ENCODE measurements at places on chromosomes 16 and 17.

- DNase-seq: no peak
- peaks cover 1% of the 10 kb centered on the region for H3K36me3 ChIP-seq
- peaks cover 46% of the 10 kb centered on the region for H3K4me1 ChIP-seq
These were observed 1.3 kb downstream of the NLK start for GRCh38 chr17:28043741-28044140.

DNA sequence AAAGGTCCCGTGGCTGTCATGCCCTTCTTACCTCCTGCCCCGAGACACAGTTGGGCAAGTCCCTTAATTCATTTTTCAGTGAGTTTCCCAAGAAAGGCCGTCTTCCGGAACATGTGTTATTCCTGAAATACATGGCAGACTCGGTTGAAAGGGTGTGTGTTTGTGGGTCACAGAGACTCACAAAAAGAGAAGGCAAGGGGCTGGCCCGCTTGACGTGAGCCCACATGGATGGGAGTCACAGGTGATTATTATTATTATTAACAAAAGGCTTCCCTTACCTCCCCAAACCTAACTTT, 34.1 kb upstream of the CCR7 start:
- H3K4me3 ChIP-seq: no peak overlapping the region
- H3K4me1 ChIP-seq: peaks cover 43% of the 10 kb centered on the region
- no peak for DNase-seq
- no peaks in the 10 kb centered on the region for H3K27me3 ChIP-seq
- H3K36me3 ChIP-seq: no peaks in the 10 kb centered on the region

DNA sequence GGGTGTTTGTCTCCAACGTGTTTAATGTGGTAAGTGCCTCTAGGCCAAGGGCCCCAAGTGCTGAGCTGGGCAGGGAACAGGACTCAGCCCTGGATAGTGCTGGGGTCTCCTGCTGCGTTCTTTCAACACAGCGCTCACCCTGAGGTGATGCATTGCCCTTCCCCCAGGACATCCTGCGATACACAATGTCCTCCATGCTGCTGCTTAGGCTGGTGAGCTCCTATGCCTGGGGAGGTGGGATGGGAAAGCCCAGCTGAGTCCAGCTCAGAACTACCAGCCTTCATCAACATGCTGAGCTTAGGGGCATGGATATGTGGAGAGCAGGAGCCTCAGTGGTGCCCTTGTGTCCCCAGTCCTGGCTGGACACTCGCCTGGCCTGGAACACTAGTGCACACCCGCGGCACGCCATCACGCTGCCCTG, 563 bp downstream of the ZACN start:
- no peak overlapping the region for H3K27ac ChIP-seq
- H3K27me3 ChIP-seq: peaks cover 18% of the 10 kb centered on the region
- H3K4me1 ChIP-seq: peaks cover 15% of the 10 kb centered on the region
- DNase-seq: no peak
- H3K4me3 ChIP-seq: no peak overlapping the region

GRCh38 chr17:40103071-40103661, 2.8 kb upstream of the NR1D1 start:
- peaks cover 51% of the 10 kb centered on the region for H3K4me1 ChIP-seq
- no peaks in the 10 kb centered on the region for H3K27me3 ChIP-seq
- no peak for DNase-seq
- H3K36me3 ChIP-seq: no peaks in the 10 kb centered on the region

GRCh38 chr17:72004011-72004427, 116.8 kb upstream of the SOX9 start:
- no peaks in the 10 kb centered on the region for H3K4me1 ChIP-seq
- no peaks in the 10 kb centered on the region for H3K27me3 ChIP-seq
- no peak overlapping the region for H3K27ac ChIP-seq
- no peak overlapping the region for H3K4me3 ChIP-seq
- H3K36me3 ChIP-seq: no peaks in the 10 kb centered on the region

GRCh38 chr17:50604513-50604912, 30.2 kb upstream of the ABCC3 start:
- H3K36me3 ChIP-seq: no peaks in the 10 kb centered on the region
- no peak overlapping the region for H3K27ac ChIP-seq
- H3K4me3 ChIP-seq: no peak overlapping the region
- peaks cover 32% of the 10 kb centered on the region for H3K27me3 ChIP-seq

DNA sequence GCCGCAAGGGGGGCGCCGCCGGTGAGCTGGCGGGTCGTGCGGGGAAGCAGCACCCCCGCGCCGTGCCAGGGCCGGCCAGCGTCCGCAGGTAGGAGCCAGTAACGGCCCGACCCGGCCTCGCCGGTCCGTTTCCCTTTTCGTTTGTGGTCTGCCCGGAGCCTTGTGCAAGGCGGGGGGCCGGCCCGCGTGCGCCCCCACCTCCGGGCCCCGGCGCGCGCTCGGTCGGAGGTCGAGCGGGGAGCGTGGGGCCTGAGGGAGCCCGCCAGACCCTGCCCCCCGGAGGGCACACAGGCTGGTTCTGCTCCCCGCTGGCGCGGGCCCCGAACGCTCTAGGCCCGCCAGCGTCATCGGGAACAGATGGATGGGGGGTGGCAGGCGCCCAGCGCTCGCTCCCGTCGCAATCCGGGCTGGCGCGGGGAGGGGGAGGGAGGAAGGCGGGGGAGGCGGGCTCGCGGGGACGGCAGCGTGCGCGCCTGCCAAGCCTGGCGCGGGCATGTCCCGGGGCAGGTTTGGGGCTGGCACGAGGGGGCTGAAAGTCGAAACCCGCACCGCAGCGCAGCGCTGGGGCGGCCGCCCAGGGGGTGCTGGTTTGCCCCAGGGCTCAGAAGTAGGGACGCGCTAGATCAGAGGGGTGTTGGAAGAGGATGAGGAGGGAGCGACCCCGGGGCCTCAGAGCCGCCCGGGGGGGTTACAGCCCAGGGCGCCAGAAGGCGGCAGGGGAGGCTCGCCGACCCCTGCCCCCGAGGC, 1.5 kb upstream of the GSE1 start:
- no peak overlapping the region for H3K27ac ChIP-seq
- H3K27me3 ChIP-seq: no peaks in the 10 kb centered on the region
- DNase-seq: peak; percentile 63
- H3K4me1 ChIP-seq: peaks cover 32% of the 10 kb centered on the region
- H3K36me3 ChIP-seq: no peaks in the 10 kb centered on the region

GRCh38 chr17:17129466-17129865, 76.7 kb downstream of the PLD6 start:
- H3K27ac ChIP-seq: no peak overlapping the region
- H3K4me3 ChIP-seq: no peak overlapping the region
- no peak for DNase-seq
- H3K27me3 ChIP-seq: no peaks in the 10 kb centered on the region
- H3K4me1 ChIP-seq: peaks cover 13% of the 10 kb centered on the region

DNA sequence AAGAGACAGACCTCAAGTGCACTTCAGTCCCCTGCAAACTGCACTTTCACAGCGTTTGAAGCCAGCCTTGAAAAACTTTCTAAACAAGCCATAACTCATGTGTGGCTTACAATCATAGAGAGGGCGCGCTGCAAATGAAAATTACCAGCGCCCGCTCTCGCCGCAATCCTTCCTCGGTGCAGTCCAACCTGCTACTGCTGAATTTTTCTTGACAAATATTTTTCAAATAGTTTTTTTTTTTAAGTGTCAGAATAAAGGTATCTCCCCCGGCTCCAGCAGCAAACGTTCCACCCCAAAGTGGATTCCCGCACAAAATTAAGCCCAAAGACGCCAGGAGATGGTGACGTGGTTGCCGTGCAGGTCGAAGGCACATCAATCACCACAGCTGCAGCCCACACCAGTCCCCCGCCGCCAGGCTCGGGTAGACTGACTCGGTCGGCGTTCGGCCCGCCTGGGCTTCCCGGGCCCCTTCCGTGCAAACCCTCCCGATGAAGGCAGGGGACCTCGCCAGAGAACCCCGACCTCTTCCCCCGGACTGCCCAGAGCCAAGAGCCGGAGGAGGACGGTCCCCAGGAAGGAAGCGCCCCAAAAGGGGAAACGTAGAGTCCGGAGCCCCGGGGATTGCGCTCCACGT, 630 bp downstream of the GRB2 start:
- H3K4me3 ChIP-seq: peak overlapping the region; percentile 98
- H3K27me3 ChIP-seq: no peaks in the 10 kb centered on the region
- H3K4me1 ChIP-seq: peaks cover 25% of the 10 kb centered on the region
- H3K27ac ChIP-seq: peak overlapping the region; percentile 95
- DNase-seq: peak; percentile 46
- H3K36me3 ChIP-seq: peaks cover 4% of the 10 kb centered on the region

- no peak for DNase-seq
- no peaks in the 10 kb centered on the region for H3K4me1 ChIP-seq
- H3K27me3 ChIP-seq: peaks cover 6% of the 10 kb centered on the region
- H3K27ac ChIP-seq: no peak overlapping the region
- H3K4me3 ChIP-seq: no peak overlapping the region
These were observed 1.3 kb upstream of the CPSF4L start for GRCh38 chr17:73262676-73263642.

DNA sequence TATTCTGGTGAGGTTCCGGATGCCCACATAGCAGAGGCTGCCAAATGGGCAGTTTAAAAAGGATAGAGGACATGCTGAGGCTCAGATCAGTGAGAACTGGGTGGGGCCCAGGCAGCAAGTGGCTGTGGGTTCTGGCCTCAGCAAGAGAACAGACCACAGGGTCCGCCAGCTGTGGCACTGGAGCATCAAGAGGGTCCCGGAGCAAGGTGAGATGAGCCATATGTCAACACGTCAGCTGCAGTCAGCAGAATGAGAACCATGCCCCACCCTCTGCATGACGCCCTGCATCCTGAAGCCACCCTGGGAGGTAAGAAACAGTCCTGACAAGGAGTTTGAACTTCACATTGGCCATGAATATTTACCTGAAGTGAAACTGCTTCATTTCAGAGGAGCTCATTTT, 20.1 kb upstream of the CCL5 start:
- H3K36me3 ChIP-seq: no peaks in the 10 kb centered on the region
- no peak for DNase-seq
- no peak overlapping the region for H3K27ac ChIP-seq
- peaks cover 11% of the 10 kb centered on the region for H3K27me3 ChIP-seq

DNA sequence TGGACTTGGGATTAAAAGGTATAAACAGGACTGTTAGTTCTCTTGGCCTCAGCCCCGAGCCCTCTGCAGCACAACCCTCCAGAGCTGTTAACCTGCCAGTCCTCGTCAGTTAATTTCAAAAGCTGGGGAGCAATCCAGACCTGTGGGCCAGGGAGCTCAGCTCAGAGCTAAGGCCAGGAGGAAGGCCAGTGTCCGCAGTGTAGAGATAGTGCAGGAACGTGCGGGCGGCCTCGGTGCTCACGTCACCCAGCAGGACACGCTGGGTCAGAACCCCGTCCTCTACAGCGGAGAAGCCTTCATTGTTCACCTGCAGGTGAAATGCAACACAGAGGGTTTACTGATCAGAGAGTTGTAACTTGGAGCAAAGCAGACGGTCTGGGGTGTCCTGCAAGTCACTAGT, 15.4 kb upstream of the NLRC3 start:
- DNase-seq: no peak
- H3K36me3 ChIP-seq: peaks cover 14% of the 10 kb centered on the region
- H3K27me3 ChIP-seq: no peaks in the 10 kb centered on the region
- H3K4me1 ChIP-seq: peaks cover 6% of the 10 kb centered on the region
- no peak overlapping the region for H3K4me3 ChIP-seq
- no peak overlapping the region for H3K27ac ChIP-seq

- peaks cover 2% of the 10 kb centered on the region for H3K27me3 ChIP-seq
- H3K27ac ChIP-seq: no peak overlapping the region
- no peaks in the 10 kb centered on the region for H3K4me1 ChIP-seq
- no peak for DNase-seq
- no peaks in the 10 kb centered on the region for H3K36me3 ChIP-seq
These were observed 62.0 kb upstream of the TEKT3 start for GRCh38 chr17:15403276-15403939.

- peaks cover 12% of the 10 kb centered on the region for H3K36me3 ChIP-seq
- no peak for DNase-seq
- H3K4me3 ChIP-seq: no peak overlapping the region
- no peaks in the 10 kb centered on the region for H3K27me3 ChIP-seq
These were observed 13.7 kb downstream of the GJD3 start for GRCh38 chr17:40350689-40351358.

DNA sequence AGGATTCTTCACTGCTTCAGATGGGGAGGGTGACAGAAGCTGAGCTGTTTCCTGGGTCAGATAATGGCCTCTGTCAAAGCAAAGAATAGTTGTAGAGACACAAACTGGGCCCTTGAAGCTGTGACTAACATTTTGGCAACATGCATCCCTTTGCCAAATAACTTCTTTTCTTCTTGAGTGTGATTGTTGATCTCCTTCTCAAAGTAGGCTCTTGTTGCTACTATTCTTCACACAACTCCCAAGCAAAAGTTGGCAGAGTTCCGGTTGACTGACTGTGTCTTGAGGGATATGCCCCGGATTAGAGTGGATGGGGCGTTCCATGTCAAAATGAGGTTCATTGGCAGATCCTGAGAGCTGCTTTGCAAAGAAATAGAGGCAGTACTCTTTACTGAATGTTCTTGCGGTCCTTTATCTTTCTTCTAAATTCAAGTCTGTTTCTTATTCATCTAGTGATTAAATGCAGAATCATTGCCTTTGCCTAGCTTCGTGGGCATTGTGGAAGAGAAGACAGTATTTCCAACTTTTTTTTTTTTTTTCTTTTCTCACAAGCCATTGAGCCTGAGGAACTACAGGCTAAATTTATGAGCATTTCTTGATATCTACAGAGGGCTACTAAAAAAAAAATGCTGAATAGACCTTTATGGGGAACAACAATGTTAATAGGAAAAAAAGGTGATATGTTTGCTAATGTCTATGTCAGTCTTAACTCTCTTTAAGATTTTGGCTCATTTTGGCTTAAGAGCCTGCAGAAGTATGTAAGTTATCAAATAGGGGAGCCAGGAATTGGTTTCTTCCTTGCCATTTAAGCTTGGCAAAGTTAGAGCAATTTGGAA, 5.8 kb downstream of the WIPF2 start:
- no peaks in the 10 kb centered on the region for H3K27me3 ChIP-seq
- no peak for DNase-seq

- peak overlapping the region; percentile 76 for H3K4me3 ChIP-seq
- H3K4me1 ChIP-seq: peaks cover 9% of the 10 kb centered on the region
- DNase-seq: peak; percentile 16
- H3K27ac ChIP-seq: peak overlapping the region; percentile 89
These were observed 63.3 kb upstream of the HSBP1 start for GRCh38 chr16:83744441-83744981.

DNA sequence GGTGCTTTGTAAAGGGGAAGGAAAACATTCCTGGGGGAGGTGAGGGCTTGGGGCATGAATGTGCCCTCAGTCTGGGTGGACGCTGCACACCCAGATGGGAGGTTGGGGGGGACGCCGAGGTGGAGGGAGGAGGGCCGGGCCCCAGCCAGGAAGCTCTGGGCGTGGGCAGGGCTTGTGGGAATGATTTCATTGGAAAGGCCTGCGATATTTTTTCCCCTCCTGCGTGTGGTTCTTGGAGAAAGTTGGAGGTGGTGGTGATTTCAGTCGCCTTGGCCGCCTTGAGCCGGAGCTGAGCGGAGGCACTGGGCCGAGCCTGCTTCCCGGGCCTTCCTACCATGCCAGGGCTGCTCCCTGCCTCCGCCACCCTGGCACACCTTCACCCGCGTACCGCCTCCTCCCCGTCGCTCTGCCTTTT, 26.4 kb upstream of the CLEC18A start:
- H3K4me3 ChIP-seq: no peak overlapping the region
- H3K27ac ChIP-seq: no peak overlapping the region
- no peaks in the 10 kb centered on the region for H3K4me1 ChIP-seq
- DNase-seq: no peak
- no peaks in the 10 kb centered on the region for H3K27me3 ChIP-seq

Data from memory B cell (primary cell).